Mesothelial cell of epicardium (in vitro differentiated cells): ENCODE measurements at places on chromosomes 7 and 10. TPM values are rescaled to one million over a fixed set of nuclear protein-coding genes. Genes with fewer than 3 reads are reported as not detected.

The PPP1R3C gene
- 9.2 to 9.9 TPM (median 9.7 TPM) in 3 replicates for total RNA-seq

The FAM237B gene
- not detected in 3 replicates for total RNA-seq

GRCh38 chr10:123553810-123554430, 112.2 kb upstream of the GPR26 start:
- H3K4me3 ChIP-seq, result no peak overlapping the region
- no peak overlapping the region for H3K27ac ChIP-seq
- no peaks in the 10 kb centered on the region for H3K36me3 ChIP-seq
- H3K4me1 ChIP-seq, result no peaks in the 10 kb centered on the region

DNA sequence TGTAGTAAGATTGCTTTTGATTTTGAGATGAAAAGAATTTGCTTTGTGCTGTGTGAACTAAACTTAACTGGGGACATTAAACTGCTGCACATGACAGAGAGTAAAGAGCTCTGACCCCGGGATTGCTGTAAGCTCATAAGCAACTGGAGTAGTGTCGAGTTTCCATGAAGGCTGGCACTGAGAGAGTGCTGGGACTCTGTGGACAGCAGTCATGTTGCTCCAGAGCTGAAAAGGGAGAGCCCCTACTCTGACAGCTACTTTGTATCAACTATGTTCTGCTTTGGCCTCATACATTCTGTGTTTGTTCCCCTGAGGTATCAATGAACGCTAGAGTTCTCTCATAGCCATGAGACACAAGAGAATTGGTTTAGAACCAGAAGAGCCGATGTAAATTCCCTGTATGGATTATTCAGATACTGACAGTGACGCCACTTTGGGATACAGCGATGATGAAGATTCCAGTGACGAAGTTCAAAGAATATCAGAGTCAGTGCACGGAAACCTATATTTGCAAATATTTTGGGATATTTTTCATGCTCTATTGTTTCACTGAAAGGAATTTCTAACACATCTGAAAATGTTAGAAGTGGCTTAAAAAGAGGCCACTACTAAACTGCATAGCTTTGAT, 185.9 kb upstream of the DKK1 start:
- H3K4me1 ChIP-seq, result peaks cover 15% of the 10 kb centered on the region
- no peak overlapping the region for H3K4me3 ChIP-seq
- no peaks in the 10 kb centered on the region for H3K27me3 ChIP-seq
- peak overlapping the region; percentile 47 for H3K27ac ChIP-seq

DNA sequence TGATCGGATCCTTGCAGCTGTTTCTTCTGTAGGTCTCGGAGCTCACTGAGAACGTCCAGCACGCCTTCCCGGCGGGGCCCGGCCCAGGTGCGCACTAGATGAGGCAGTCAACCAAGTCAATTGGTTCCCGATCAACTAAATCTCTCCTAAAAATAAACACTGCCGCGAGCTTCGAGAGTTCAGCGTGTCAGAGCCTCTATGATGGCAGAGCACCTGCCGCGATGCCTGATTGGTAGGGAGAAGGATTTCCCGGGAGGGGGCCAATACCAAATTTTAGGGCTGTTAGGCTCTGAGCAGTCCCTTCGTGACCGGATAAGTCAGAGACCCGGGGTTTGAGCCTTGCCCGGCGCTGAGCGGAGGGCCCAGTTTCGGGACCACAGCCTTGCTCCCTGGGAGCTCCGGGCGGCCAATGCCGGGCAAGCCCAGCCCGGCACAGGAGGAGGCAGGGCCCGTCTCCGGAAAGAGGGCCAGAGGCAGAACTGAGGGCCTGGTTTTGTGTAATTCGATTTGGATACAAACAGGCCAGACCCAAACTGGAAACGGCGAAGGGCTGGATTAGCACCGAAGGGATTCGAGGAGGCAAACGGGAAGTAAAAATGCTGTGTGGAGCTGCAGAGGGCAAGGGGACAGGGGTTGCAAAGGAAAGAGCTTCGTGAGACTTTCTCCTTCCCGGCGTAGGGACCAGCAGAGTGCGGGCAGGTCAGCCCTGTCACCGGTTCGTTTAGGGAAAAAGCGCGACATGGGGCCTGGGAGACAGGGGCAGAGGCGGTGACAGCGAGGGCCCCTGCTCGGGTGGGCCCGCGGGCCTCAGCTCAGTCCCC, 569 bp downstream of the SLC26A5 start:
- no peak overlapping the region for H3K27ac ChIP-seq
- DNase-seq, result no peak
- no peaks in the 10 kb centered on the region for H3K36me3 ChIP-seq
- peaks cover 95% of the 10 kb centered on the region for H3K27me3 ChIP-seq
- peak overlapping the region; percentile 60 for H3K4me3 ChIP-seq

DNA sequence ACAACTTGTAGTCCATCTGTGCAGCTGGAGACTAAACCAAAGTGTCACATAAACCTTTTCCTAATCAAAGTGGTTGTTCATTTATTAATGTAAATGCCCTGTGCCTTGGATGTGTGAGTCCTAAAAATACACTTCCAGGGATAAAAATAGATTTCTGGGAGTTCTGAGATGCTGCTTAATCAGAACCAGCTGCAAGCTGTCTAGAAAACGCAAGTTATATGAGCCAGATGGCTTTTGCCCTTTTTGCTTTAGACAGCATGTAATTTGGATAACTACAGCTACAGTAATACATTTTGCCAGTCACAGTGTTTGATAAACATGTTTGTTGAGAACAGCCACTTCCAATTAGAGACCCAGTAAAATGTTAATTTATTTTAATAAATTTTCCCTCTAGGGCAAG, 185.1 kb upstream of the PRPS1L1 start:
- H3K27ac ChIP-seq, result peak overlapping the region; percentile 73
- no peak overlapping the region for H3K4me3 ChIP-seq
- H3K27me3 ChIP-seq, result no peaks in the 10 kb centered on the region
- DNase-seq, result no peak
- no peaks in the 10 kb centered on the region for H3K36me3 ChIP-seq

DNA sequence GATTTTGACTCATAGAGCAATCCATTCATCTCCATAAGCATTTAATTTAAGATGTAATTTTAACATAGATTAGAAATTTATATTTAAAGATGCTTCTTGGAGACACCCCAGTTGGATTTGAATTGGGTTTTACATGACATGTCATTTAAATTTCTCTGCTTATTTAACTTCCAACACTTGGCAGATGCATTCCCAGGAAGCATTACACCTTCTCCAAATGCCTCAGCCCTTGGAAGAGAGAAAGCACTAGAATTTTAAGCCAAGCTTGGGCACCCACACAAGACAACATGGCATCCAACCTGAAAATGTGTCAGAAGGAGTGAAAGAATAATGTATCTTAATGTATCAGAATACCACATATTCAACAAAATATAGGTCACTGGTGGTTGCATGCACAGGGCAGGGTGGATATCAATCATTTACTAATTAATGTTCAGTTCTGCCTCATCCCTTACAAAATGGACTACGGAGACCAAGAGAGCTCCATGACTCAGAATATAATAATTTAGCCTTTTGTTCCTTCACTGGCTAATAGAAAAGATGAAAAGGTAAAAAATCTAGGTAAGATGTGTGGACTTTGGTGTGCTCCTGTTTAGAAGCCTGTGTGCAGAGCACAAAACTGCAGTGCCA, 541.7 kb upstream of the SORCS1 start:
- peaks cover 2% of the 10 kb centered on the region for H3K27me3 ChIP-seq
- H3K36me3 ChIP-seq, result no peaks in the 10 kb centered on the region
- no peak overlapping the region for H3K27ac ChIP-seq
- H3K4me3 ChIP-seq, result no peak overlapping the region
- DNase-seq, result no peak

GRCh38 chr7:151426441-151426903, 13.5 kb downstream of the CRYGN start:
- no peak for DNase-seq
- H3K27me3 ChIP-seq, result no peaks in the 10 kb centered on the region
- peaks cover 70% of the 10 kb centered on the region for H3K4me1 ChIP-seq

GRCh38 chr10:21495752-21496342, 29.6 kb downstream of the SKIDA1 start:
- peak; percentile 98 for DNase-seq
- peak overlapping the region; percentile 99 for H3K27ac ChIP-seq

DNA sequence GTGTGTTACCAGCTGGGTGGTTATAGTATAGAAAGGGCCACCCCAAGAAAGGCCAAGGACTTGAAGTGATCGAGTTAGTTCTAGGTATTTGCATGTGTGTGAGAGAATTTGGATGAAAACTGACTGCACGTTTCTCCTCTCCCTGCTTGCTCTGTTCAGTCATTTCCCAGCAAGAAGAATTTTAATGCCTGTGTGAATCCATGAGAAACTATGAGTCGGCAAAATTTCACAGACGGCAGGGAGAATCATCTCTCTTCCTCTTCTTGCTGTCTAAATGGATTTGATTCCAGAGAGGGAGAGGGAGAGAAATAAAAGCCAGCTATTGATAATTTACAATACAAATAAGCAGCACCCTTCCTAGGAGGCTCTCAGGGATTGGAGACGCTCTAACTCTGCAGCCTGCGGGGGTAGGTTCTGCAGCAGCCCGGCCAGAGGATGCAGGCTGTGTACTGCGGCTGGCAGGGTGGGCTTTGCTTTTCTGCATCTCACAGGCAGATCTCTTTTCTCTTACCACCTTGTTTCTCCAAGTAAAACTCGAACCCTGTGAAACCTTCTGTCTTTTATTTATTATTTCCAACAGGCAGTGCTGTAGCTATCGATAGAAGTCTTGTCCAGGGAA, 183.6 kb downstream of the TCF7L2 start:
- peak overlapping the region; percentile 53 for H3K27ac ChIP-seq
- H3K4me3 ChIP-seq, result no peak overlapping the region
- DNase-seq, result no peak
- H3K36me3 ChIP-seq, result no peaks in the 10 kb centered on the region
